NCI-H1417 (cell line): ENCODE measurements at places on chromosomes 5 and 9.

- no peak for DNase-seq
Measured at GRCh38 chr5:67299231-67299735, 102.7 kb upstream of the CD180 start.

DNA sequence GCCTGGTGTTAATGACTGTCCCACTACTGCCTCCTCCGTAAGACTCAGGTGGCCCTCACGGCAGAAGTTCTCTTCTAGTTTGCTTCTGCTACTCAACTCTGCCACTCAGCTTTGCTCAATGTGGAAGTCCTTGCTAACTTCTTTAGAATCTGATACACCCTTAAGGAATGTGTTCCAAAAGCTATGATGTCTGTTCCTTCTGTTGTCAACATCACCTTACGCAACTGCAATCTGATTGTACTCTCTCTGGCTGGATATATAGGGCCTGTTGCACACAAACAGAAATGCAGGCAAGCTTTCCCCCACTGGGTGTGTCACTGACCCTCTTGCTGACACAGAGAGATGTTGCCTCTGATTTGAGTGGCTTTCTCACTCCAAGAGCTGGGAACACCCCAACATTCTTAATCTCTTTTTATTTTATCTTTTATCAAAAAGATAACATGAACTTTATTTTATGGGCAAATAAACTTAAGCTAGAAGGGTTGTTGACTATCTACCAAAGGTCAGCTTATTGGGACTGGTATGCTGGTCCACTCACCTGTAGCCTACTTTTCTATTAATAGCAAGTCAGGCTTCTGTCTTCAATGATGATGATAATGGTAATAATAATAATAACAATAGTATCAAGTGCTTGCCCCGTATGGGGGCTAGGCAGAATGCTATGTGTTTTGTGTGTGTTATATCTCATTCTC is 25.2 kb downstream of the TMEM252 start:
- DNase-seq = no peak

DNA sequence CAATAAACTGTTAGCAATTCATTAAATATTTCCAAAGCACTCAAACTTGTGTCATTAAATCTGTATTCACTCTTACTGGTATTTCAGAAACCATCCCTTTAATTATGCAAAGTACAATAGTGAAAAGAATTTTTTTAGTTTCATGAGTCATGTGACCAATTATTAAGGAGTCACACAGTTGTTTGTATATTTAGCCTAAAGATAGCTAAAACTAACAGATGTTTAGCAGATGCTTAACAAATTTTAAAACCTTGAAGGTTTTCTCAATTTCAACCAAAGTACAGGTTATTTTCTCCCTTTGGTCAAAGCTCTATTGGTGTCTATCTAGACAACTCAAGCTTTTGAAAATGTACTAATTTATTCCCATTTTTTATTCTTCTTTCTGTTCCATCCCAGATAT is 44.1 kb downstream of the PJA2 start:
- DNase-seq = no peak

DNA sequence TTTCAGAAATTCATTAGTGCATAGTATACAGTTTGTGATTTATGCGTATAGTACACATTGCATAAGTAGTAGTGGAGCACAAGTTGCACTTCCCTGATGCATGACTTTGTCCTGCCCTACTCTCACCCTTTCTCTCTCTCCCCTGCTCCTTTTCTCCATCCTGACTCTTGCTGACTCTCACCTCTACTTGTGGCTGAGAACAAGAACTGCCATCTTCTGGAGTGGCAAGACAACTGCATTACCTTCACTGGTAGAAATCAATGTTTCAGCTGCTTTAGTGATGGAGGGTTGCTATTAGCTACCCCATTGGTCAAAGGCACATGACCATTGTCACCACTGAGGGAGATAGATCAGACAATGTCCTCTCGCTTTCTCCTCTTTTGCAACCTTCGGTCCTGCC is 26.9 kb downstream of the SPEF2 start:
- DNase-seq = no peak

DNA sequence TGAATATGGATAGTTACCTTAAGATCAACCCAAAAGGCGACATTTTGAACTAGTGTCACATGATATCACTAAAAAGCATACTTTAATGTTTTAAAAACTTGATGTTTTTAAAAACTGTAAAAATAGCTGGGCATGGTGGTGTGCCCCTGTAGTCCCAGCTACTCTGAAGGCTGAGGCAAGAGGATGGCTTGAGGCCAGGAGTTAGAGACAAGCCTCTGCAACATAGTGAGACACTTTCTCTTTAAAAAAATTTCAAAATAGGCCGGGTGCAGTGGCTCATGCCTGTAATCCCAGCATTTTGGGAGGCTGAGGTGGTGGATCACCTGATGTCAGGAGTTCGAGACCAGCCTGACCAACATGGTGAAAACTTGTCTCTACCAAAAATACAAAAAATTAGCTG is 129.5 kb downstream of the NPR3 start:
- no peak for DNase-seq

GRCh38 chr5:137220523-137220927 is 278.6 kb downstream of the SPOCK1 start:
- DNase-seq = peak; percentile 52

DNA sequence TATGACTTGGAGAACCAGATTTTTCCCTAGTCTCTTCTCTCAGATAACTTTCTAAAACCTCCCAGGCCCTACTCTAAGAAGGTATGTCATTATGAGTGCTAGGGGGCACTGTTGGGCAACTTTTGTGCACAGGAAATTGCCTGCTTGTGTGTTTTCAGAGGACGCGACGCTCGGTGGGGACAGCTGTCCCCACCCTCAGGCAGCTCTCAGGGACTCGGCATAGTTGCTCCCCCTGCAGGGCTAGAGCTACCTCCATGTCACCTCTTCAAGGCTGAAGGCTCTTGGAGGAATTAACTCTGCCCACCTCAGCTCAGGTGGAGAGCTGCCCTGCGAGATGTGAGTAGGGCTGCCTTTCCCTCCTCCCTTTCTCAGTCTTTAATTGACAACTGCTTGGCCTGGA is 10.2 kb upstream of the TIFAB start:
- peak; percentile 85 for DNase-seq

DNA sequence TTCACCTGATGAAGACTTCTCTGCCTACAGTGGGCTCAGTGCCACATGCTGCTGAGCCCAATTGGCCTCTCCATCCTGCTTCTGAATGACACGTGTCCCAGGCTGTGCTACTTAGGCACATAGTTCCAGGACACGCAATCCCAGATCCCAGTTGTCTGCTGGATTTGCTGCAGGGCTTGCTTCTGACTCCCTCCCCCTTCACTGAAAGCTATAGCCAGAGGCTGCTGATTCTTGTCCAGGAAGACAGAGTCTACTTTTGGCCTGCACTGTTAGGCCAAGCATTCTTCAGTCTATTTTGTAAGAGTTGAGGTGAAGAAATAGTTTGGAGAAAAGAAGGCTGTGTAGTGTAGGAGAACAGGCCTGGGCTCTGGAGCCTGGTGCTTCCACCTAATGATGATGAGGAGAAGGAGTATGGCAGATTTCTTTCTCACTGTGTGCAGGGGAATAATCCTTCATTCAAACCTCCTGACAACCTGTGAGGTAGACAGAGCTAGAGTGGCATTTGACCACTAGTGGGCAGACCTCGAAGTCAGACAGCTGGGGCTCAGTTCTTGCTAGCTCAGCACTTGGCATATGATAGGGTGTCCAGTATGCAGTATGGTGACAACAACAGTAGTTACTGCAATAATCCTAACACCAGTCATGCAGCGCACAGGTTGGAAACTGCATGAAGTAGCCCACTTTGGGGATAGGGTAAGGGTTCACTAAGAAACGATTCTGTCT is 19.5 kb upstream of the ASPN start:
- peak; percentile 1 for DNase-seq

DNA sequence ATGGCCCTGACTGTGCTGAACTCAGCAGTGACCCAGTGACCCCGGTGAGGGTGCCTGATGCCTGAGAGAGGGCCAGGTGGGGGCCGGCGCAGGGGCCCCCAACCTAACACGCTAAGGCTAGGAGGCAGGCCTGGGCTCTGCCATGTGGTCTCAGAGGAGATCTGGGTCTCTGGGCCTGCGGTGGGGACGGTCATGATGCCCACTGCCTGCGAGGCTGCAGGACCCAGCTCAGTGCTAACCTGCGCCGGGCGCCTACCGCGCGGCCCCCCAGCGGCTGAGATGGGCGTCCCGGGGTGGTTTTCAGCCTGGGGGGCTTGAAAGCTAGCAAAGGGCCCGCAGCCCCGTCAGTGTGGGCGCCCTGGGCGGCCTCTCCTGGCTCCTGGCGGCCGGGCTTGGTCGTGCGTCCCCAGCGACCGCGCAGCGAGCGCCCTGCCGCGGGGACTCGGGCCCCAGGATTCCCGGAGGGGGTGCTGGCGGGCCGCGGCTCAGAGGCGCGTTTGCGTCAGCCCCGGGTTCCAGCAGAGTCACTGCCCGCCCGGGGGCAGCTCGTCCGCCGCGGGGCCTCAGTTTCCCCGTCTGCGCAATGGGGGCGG is 2.5 kb downstream of the EGFL7 start:
- DNase-seq = peak; percentile 57

DNA sequence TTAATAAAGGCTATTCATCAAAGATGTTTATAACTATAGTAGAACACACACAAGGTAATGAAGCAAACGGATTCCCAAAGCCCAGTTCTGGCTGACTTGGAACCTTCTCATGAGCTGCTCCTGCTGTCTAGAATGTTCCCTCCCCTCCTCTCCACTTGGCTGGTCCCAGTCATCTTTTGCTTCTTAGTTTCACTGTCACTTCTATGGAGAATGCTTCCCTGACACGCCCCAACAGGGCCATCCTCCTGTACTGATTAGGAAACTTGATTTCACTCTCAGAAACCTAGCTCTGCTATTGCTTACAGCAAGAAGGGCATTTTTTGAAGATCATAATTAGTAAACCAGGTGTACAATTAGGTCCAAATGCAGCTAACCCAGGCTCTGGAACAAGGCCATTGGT is 3.2 kb upstream of the RAPGEF1 start:
- DNase-seq = no peak

- no peak for DNase-seq
Measured at GRCh38 chr9:98575379-98576346, 133.1 kb downstream of the GABBR2 start.

GRCh38 chr9:109860521-109860920 is 80.5 kb downstream of the PALM2AKAP2 start:
- DNase-seq = no peak

DNA sequence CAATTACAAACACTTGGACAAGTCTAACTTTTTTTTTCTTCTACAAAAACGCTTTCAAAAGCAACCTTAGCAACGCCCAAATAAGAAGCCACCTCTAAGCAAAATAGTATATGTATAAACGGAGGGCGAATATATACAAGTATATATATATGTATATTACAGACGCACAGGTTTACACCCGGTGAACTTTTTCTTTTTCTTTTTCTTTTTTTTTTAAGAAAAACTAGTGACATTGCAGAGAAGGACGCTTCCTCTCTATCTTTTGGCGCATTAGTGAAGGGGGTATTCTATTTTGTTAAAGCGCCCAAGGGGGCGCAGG is 200 bp downstream of the NPR3 start:
- no peak for DNase-seq

GRCh38 chr9:38259519-38260218 is 132.8 kb upstream of the ALDH1B1 start:
- no peak for DNase-seq

- no peak for DNase-seq
Measured at GRCh38 chr5:35908228-35908627, 30.2 kb downstream of the CAPSL start.

- no peak for DNase-seq
Measured at GRCh38 chr9:89179540-89179894, 899 bp upstream of the SHC3 start.

- no peak for DNase-seq
Measured at GRCh38 chr5:139243425-139243970, 45.3 kb upstream of the SIL1 start.

GRCh38 chr9:104780796-104781395 is 17.0 kb downstream of the NIPSNAP3B start:
- no peak for DNase-seq

DNA sequence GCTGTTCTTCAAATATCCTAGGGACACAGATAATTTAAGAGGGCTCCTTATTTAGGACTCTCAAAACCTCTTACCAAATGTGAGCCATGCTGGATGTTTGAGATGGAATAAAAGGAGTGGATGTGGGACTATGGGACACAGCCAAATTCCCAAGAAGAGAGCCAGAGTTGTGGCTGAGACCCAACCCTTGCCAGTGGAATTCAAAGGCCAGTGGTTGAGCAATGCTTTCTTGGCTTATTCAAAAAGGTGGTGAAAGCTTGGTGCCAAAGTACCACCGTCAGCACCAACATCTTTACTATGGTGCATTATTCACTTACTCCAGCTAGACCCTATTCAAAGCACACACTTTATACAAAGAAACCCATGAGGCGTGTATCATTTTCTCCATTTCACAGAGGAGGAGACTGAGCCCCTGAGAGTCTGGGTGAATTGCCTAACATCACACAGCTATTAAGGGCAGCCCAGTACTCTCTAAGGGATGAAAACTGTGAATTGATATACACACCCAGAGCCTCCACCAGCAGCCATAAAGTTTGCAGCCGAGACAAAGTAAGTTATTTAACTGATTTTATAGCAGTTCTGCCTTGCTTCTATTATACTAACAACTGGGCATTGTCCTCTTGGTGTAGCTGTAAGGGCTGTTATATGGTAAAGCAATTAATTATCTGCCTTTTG is 391.7 kb downstream of the ACTL7B start:
- DNase-seq = no peak

- DNase-seq = no peak
Measured at GRCh38 chr5:109374625-109375024, 35.1 kb downstream of the PJA2 start.

GRCh38 chr5:36836831-36837230 is 39.7 kb upstream of the NIPBL start:
- no peak for DNase-seq

DNA sequence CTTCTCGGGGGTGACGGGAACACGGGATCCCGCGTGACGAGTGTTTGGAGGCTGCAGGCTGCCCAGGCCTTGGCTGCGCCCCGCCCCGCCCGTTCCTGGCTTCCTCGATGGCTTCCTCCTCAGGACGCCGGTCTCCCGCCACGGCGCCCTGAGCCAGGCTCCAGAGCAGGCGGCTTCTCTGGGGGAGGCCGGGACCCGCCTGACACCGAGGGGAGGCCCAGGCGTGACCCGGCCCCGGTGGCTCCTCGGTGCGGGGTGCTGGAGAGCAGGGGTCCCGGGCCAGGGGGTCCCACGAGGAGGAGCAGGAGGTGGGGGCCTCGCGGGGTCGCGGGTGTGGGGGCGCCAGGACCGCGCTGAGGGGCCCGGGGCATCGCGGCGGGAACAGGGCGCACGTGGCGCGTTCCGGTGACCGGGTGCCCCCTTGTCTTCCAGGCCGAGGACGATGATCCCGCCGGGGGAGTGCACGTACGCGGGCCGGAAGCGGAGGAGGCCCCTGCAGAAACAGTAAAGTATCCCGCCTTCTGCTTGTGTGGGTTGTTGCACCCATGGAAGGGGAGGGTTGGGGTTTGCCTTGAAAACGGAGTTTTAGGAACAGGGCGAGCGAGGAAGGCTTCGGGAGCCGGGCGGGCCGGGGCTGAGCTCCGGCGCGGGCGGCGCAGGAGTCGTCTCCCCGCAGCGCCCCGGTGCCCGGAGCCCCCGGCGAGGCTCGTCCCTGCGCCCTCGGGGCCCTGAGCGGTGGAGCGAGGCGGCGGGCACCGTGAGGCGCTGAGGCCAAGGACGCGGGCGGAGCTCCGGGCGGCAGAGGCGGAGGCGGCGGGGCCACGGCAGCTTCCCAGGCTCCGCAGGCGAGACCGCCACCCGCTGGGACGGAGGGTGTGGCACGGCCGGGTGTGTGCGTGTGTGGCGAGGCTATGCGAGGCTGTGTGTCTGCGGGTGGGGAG is 22.2 kb downstream of the AHRR start:
- peak; percentile 81 for DNase-seq

- DNase-seq = peak; percentile 44
Measured at GRCh38 chr5:138110266-138110963, 26.6 kb downstream of the WNT8A start.
